ENCODE measurements at places on chromosomes 2 and 18.

DNA sequence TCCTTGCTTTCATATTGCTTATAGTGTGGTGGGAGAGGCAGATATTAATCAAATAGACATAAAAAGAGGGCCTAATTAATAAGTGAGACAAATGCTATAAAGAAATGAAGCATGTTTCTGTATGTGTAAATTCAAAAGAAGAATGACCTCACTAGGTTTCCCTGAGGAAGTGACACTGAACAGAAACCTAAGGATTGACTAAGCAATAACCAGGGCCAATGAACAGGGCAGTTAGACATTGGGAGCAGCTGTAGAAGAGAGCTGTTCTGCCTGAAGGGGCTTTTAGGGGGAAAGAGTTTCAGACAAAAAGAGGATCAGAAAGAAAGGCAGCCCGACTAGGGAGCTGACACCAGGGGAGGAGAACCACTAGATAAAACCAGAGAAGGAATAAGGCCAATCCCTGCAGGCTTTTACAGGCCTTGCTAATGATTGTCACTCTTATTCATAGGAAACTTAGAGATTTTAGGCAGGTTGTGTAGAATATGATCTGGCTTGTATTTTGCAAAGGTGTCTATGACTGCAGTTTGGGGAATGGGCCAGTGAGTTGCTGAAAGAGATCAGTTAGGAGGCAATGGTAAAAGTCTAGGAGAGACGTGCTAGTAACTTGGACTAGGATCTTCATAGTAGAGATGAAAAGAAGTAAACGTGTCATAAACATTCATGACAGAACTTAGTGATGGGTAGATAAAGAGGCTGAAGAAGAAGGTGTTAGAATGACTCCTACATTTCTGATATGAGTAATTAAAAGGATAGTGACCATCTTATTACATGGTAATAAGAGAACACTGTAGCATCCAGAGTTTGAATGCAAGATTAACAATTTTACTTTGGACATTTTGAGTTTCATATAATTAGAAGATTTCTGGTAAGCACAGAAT is 26.8 kb upstream of the NABP1 start:
- no peak for DNase-seq

GRCh38 chr2:225164401-225165050 is 122.3 kb upstream of the DOCK10 start:
- DNase-seq: no peak

DNA sequence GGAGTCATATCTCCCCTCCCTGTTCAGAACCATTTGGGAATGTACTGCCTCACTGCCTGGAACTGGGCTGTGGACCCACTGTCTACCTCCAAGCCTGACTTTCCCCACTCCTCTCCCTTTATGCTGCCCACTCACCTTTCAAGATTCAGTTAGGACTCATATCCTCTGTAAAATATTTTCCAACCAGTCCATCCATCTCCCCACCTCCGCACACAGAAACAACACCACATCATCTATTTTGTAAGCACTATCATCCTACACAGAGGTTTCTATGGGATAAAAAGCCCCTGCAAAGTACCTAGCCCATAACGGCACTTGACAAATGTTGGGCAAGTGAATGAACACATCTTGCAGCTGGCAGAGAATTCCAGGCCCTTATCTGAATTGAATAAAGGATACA is 250.8 kb downstream of the ANAPC1 start:
- no peak for DNase-seq

DNA sequence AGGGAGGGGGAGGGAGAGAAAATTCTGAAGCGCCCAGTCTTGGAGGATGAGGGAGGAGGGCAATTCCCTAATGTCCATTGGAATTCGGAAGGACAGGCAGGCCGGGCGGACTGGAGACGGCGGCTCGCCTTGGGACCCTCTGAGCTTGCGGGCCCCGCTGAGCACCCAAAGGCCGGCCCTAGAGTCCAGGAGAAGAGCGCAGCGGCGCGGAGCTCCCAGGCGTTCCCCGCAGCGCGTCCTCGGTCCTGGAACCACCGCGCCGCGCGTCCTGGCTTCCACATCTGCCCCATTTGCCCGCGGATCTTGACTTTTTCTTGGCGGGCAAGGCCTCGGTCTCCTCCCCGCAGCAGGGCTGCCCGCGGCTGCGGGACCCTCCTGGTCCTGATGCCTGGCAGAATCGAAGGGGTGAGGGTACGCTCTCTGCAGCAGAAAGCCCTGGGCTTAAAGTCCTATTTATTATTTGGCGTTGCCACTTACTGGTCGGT is 675 bp upstream of the MLPH start:
- DNase-seq: no peak

- DNase-seq: no peak
These were observed 277.9 kb downstream of the MBD2 start for GRCh38 chr18:53946594-53946993.

- DNase-seq: no peak
These were observed 541.2 kb upstream of the POU3F3 start for GRCh38 chr2:104312684-104313083.

GRCh38 chr2:46717344-46718121 is 198.1 kb downstream of the MCFD2 start:
- DNase-seq: no peak

GRCh38 chr18:37422116-37422515 is 143.5 kb downstream of the CELF4 start:
- DNase-seq: peak; percentile 8

GRCh38 chr2:239889641-239890121 is 135.5 kb downstream of the NDUFA10 start:
- DNase-seq: no peak

DNA sequence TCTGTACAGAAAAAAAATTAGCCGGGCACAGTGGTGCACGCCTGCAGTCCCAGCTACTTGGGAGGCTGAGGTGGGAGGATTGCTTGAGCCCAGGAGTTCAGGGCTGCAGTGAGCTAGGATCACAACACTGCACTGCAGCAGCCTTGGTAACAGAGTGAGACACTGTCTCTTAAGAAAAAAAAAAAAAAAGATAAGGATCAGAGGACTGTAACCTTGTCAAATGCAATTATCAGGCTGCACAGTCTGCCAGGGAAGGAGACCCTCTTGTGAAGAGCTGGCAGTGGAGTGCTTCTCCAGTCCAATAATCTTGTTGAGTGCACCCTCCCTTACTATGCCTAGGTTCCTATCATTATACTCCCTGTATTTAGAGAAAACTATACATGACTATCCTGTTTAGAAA is 330.7 kb downstream of the PDE11A start:
- no peak for DNase-seq

DNA sequence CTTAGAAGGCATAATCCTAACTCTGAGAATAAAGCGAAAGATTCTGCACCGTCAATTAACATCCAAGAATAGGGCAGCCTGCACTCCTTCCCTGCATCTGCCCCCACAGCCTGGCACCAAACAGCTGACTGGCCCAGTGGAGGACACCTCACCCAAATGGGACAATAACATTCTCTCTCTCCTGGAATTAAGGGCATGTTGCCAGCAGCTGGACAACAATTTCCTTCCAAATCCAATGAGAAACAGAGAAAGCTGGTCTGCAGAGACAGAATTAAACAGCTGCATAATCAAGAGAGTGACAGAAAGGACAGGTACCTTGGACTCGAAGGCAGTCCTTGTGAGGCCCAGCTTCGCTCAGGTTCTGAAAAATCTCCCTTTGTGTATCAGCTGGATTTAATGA is 15.0 kb downstream of the COX7A2L start:
- no peak for DNase-seq

DNA sequence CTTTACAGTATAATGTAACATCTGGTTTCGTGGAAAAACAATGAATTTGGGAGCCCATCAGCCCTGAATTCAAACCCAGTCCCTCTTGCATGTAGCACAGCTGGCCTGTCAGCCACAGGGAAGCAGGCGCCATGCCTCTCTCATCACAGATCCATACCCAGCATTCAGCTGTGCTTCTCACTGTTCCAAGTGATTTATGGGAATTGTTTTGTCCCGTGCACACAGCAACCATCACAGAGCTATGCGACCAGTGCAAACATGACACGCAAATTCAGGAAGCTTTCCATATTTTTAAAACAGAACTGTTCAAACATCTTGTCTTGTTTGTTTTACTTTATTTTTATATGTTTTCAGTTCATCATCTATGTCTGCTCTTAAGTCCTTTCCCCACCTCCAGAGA is 496.1 kb downstream of the EIPR1 start:
- DNase-seq: no peak

DNA sequence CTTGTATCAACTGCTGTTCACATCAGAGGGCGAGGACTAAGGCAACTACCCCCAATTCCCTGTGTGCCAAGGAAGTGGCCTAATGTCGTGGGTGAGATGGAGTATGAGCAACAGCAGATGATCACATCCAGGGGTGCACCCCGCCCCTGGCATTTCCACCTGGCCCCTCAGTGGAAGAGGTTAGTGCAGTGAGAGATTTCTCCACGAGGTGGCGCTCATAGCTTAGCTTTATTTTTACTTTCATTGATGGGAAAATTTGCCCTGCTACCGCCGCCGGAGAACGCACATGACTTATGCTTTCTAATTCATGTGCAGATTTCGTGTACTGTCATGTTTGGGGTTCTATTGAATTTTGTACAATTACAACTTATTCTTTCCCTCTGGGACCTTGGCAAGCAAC is 470.6 kb upstream of the MEX3C start:
- DNase-seq: peak; percentile 32

DNA sequence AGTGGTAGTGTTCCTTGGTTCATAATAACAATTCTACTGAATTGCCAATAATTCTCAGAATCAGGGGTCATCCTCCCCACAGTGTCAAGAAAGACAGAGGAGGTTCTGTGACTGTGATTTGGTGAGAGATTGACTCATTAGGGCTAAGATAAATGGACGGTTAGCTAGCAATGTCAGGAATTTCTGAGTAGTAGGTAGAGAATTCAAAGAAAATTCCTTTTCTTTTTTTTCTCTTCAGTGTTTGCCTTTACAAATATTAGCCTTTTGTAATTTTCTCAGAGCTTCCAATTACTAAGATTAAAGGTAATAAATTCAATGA is 16.8 kb upstream of the CRIM1 start:
- DNase-seq: no peak

- DNase-seq: no peak
These were observed 245.4 kb downstream of the ATAD2B start for GRCh38 chr2:23681356-23682140.

- no peak for DNase-seq
These were observed 56.5 kb downstream of the KCNE4 start for GRCh38 chr2:223108351-223109050.

DNA sequence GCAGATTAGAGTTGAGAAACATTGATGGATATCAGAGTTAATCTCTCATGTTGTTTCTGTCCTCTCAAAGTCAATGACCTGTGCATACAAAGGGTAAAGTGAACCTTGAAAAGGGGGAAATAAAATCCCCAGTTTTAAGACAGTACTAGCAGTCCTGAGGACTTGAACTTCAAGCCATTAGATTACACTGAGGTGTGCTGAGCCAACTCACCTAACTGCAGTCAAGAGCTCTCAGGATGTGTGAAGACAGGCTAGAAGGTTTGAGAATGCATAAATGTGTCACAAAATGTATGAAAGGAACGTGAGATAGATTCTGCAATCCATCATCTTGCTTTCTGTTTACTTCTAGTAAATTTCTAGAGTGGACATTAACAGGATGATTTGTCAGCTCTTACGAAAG is 35.5 kb downstream of the DOCK10 start:
- DNase-seq: no peak

GRCh38 chr18:52570975-52571374 is 231.0 kb downstream of the DCC start:
- no peak for DNase-seq

DNA sequence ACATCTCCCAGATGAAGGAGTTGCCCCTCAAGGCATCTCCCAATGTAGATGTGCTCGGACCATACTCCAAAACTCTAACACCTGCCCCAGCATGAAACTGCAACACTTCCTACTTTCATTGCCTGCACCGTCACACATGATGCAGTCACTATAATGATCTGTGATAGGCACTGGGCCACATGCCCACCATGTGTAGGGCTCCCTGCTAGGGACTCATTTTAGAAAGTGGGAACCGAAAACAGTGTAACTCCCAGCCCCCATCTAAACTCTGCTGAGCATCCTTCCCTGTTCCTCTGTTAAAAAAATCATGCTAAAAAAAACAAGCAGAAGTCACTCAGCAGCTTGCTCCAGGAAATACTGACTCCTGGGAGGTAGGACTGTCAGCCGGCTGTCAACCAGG is 496.1 kb upstream of the RAB6C start:
- no peak for DNase-seq

DNA sequence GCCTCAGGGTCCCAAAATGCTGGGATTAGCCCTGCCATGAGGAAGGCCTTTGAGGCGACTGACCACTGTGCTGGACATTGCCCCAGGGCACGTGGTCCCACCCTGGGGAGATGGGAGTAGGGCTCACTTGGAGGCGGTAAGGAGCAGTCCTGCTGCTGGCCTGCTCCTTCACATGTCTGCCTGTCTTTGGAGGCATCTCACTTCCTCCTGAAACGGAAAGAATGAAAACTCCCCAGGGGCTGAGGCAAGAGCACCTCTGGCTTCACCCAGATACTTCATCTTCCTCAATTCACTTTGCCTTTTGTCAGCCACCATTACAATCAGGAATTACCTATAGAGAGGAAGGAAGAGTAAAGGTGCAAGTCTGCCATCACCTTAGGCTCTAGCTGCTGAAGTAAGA is 59.9 kb upstream of the GATA6 start:
- no peak for DNase-seq

GRCh38 chr18:29693334-29693733 is 1349.2 kb downstream of the DSC3 start:
- DNase-seq: no peak

- no peak for DNase-seq
These were observed 38.3 kb downstream of the NXPH2 start for GRCh38 chr2:138741851-138742250.

GRCh38 chr18:75054046-75054445 is 154.9 kb downstream of the PTGR3 start:
- DNase-seq: no peak

GRCh38 chr2:66748939-66749338 is 314.0 kb downstream of the MEIS1 start:
- DNase-seq: no peak

DNA sequence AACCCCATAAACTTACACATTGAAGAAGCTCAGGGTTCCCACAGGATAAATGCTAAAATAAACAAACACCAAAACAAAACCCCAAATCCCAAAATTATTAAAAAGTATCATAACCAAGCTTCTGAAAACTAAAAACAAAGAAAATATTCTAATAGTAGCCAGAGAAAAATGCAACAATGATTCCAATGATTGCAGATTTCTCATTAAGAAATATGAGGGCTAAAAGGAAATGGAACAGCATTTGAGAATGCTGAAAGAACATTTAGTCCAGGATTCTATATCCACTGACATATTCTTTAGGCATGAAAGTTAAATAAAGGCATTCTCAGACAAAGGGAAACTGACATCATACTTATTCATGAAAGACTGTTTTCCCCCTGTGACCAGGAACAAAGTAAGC is 212.4 kb downstream of the SLC4A10 start:
- DNase-seq: no peak

GRCh38 chr2:46719487-46719886 is 196.1 kb downstream of the MCFD2 start:
- DNase-seq: no peak

DNA sequence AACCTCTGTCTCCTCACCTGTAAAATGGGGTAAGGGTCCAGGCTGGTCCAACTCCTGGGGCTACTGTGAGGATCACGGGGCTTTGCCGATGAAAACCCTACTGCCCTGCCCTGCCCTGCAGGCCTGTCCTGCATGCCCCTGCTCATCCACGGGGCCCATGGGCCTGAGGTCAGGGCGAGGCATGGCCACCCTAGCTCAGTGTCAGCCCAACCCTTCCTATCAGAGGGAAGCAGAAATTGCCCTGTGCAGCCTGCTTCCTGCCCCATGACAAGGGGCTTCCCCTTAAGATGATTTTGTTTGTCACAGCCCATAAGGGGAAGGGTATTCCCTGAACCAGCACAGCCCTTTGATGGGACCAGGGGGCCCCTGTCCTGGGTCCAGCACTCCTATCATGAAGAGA is 353.6 kb upstream of the ID2 start:
- DNase-seq: no peak

- DNase-seq: no peak
These were observed 4.7 kb downstream of the DGKD start for GRCh38 chr2:233358947-233359346.
